ENCODE measurements at places on chromosomes 7 and 10. TPM values are rescaled to one million over a fixed set of nuclear protein-coding genes. Genes with fewer than 3 reads are reported as not detected.

- no peak for DNase-seq
Measured at GRCh38 chr7:154541606-154542005, 461.3 kb downstream of the PAXIP1 start.

DNA sequence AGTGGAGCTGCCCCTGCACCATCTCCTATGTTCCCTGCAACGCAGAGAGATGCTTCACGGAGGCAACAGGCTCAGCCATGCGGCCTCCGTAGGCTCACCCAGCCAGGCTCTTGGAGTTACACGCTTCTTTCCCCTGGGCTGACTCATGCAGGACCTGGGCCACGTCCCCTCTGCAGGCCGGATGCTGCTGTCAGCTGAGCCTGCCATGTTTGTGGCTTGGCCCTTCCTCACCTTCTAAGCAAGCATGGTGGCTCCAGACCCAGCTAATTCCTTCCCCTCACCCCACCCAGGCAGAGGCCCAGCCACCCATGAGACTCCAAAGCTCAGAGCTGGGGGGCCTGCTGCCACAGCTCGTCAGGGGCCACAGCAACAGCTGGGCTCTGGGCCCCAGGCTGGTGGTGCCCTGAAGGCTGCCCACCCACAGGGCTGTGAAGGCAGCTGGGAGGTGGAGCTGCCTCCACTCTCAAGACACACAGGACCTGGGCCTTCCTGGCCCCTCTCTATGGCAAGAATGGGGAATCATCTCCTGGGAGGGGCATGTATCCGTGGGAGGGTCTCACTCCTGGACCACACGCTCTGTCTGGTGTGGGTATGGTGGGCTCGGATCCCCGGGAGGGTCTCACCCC lies 219.6 kb downstream of the ELFN1 start:
- peak; percentile 79 for DNase-seq

GRCh38 chr10:6558272-6558671 lies 21.8 kb downstream of the PRKCQ start:
- DNase-seq, result no peak

DNA sequence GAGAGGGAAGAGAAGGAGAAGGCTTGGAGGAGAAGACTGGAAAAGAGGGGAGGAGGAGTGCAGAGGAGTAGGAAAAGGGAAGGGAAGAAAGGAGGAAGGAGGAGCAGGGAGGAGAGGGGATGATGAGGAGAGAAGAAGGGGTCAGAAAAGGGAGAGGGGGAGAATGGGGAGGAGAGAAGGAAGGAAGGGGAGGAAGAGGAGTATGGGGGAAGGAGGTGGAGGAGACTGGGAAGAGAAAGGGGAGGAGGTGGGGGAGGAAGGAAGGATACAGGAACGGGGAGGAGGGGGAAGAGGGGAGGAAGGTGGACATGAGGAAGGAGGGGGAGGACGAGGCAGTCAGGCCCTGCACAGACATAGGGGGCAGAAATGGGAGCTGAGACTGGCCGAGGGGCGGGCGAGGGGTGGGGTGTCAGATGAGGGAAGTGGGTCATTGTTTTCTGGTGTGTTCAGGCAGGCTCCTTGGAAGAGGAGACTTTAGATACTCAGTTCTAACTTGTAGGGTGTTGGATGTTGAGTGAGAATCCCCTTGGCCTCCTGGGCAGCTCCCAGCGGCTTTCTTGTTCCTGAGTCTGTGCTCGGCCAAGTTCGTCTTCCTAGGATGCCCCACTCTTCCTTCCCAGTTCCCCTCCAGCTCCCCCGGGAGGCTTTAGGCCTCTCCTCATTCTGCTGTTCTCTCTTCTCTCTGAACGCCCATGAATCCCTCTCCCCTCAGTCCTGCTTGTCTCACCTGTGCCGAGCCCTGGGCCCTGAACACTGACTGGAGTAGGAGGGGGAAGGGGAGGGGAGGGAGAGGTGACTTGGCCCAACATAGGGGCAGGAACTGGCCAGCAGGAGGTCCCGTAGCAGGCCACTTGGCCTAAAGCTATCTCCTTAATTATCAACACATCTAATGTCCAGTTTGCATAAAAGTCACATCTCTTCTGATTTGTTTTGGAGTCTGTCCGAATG lies 12.8 kb upstream of the CRHR2 start:
- DNase-seq, result no peak

DNA sequence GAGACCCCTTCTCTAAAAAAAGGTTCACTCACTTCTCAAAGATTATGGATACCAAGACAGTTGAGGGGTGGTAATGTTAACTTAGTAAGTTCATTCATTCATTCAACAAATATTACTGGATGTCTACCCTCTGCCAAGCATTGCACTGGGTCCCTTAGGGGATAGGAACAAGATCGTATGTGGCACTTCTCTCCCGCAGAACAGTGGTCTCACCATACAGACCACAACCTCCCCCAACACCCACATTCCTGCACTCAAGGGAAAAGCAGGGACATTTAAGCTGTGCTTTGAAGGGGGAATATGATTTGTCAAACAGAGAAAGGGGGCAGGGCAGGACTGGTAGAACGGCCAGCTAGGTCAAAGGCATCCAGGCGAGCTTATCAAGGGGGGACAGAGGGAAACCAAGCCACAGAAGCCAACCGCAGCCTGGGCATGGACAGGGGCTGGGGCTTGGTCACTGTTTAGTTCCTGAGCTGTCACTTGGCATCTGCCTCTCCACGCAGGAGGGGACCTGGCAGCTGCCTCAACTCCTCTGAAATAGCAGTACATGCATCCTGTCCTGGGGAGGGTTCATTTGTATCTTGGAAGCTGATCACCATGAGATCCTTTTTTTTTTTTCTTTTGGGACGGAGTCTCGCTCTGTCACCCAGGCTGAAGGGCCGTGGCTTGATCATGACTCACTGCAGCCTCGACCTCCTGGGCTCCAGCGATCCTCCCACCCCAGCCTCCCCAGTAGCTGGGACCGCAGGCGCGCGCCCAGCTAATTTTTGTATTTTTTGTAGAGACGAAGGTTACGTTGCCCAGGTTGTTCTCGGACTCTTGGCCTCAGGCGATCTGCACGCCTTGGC lies 949 bp upstream of the CLIP2 start:
- DNase-seq, result peak; percentile 36

- no peak for DNase-seq
Measured at GRCh38 chr7:25356534-25357151, 128.4 kb upstream of the NPVF start.

GRCh38 chr10:6385665-6386064 lies 182.9 kb downstream of the PFKFB3 start:
- peak; percentile 76 for DNase-seq

DNA sequence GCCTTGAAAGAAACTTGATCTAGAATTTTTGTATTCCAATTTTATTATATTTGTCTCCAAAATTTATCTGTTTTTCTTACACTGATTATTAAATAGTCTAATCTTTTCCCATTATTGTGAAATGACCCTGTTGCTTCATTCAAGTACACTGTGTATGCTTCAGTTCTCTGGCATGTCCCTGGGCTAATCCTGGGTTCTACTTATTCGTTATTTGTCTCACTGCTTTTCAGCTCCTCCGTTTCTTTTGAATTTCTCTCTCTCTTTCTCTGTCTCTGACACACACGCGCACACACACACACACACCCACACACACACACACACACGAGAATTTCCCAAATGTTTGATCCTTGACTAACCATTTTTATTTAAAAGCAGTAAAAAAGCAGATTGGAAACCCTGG lies 768.6 kb downstream of the NRG3 start:
- DNase-seq, result no peak

DNA sequence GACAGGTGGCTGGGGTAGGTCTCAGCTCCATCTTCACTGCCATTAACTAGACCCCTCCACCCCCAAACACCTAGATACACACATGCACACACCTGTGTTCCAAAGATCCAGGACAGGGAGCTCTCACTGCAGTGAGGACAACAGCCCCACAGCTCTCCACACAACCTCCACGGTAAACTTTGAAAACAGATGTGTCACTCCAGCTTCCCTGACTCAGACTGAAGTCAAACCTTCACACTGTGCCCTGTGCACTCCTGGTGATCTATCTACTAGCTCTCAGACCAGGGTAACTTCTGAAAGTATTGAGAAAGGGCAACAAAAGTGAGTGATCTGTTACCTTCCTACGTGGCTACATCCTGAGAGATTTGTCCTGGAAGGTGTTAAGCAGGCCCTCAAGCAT lies 519.8 kb downstream of the XPNPEP1 start:
- peak; percentile 16 for DNase-seq

DNA sequence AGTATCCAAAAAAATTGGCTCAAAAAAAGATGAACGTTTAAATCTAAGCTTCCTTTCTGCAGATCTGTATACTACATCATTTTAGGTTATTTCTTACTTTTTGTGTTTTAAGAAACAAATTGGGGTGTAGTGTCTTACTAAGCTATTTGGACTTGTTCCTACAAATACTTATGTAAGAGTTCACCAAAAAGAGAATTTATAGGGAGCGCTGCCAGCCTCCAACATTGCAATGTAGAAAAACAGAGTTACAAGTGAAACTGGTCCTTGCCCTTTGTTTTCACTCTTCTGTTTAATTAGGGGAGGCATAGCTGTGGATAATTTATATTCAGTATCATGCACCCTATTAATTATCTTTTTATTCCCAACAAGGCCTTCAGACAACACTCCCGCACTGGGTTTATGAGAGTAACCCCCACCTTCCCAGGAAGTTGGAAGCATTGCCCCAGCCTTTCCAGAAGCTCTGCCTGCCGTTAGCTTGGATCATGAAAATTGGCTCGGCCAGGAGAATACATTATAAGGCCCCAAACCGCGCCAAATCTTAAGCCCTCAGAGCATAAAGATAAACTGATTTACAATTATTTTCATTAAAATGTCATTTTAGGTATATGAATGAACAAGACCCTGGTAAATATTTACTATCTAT lies 261.8 kb upstream of the KLF6 start:
- DNase-seq, result no peak

DNA sequence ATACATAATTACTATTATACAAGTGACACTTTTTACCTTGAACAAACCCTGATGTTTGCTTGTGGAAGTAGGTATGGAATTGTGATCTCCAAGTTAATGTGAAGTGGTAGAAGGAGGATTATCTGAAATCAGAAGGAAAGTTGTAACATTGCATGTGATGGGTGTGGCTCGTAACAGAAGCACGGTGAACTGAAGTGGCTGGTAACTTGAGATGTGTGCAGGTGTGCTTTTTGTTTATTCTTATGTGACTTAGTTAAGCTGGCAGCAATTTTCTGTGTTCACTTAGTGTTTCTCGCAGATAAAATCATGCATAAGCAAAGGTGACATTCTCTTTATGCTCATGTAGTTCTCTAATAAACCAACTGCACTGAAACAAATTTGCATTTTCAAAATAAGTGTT lies 82.3 kb downstream of the ZEB1 start:
- DNase-seq, result no peak

DNA sequence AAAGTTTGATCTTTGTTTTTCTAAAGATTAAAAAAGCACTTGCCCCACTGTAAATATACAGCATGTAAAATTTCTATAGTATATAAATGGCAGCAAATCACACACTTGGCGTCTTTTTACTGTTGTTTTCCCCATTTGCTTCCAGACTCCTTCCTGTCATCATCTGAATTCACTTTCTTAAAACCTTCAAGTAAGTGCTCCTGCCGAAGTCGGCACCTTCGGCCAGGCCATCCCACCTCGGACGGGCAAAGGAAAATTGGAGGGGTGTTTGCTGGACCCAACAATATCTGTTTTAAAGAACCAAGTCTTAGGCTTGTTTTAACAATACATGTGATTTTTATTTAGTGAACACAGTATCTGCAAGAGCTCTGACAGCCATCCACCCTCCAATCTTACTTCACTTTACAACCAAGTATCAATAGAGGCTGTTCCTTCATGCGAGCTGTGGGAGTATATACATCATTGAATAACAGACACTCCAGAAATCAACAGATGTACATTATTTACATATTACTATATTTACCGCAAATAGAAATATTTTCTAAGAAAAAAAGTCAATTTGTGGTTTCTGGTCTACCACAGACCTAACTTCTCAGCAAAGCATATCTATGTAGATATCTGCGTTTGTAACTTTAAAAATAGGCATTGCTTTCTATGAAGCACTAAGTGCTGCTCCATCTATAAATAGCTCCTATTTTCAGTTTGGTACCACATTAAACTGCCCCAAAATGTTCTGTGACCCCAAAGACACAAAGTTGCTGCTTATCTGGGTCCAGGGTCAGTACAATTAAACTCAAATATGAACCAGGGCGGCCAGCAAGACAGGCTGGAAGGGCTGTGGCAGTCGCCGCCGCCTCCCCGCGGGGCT lies 110.7 kb downstream of the CYTH3 start:
- no peak for DNase-seq

- no peak for DNase-seq
Measured at GRCh38 chr7:117090791-117091190, 137.5 kb downstream of the ST7 start.

- peak; percentile 94 for DNase-seq
Measured at GRCh38 chr7:140059273-140060242, 3.2 kb downstream of the PARP12 start.

DNA sequence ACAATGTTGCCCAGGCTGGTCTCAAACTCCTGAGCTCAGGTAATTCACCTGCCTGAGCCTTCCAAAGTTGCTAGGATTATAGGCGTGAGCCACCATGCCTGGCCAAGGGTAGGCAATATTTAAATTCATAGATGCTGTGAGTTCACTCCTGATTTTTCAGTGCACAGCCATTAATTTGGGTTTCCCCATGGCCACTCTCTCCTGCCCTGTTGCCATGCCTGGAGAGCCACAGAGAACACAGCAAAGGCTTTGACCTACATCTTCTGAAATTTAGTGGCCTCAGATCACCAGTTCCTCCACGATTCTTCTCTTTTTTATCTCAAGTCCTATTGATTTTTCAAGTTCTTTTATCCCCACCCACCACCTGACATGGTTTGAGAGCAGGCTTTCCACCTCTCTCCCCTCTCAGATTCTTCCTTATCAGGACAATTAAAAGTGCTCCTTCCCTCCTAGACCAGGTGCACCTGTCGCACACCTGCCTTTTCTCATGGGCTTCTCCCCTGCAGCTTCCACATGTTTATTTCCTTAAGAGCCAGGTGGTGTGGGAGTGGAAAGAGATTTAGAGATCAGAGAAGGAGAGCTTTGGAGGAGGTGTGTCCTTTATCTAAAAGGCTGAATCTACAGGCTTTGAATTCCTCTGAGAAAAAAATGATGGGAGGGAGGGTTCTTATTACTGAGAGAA lies 123.8 kb downstream of the ADRA2A start:
- DNase-seq, result no peak

GRCh38 chr7:46672861-46673260 lies 751.8 kb upstream of the IGFBP3 start:
- no peak for DNase-seq

- peak; percentile 79 for DNase-seq
Measured at GRCh38 chr10:124944982-124945381, 3.1 kb downstream of the ZRANB1 start.

- no peak for DNase-seq
Measured at GRCh38 chr7:99002148-99002826, 124.0 kb downstream of the TRRAP start.

Gene ADAM12
- 141 TPM for total RNA-seq

Gene ENTPD1
- not detected for total RNA-seq

Gene GBX1
- not detected for total RNA-seq

Gene EPHB6
- total RNA-seq, result 0.11 TPM

Gene HTR5A
- total RNA-seq, result not detected

Gene CABCOCO1
- 0.25 TPM for total RNA-seq

Gene KLF14
- total RNA-seq, result not detected

Gene SH2D4B
- not detected for total RNA-seq

Gene PTN
- total RNA-seq, result 8.3 TPM

Gene TMEM26
- not detected for total RNA-seq

Gene PLOD3
- 126 TPM for total RNA-seq

Gene LIPM
- not detected for total RNA-seq
